ENCODE measurements at places on chromosomes 6 and 20.

- DNase-seq = peak; percentile 50
Observed at GRCh38 chr20:34532320-34532719, 16.1 kb downstream of the DYNLRB1 start.

- DNase-seq = no peak
Observed at GRCh38 chr6:110690106-110690654, 125.1 kb downstream of the CDK19 start.

DNA sequence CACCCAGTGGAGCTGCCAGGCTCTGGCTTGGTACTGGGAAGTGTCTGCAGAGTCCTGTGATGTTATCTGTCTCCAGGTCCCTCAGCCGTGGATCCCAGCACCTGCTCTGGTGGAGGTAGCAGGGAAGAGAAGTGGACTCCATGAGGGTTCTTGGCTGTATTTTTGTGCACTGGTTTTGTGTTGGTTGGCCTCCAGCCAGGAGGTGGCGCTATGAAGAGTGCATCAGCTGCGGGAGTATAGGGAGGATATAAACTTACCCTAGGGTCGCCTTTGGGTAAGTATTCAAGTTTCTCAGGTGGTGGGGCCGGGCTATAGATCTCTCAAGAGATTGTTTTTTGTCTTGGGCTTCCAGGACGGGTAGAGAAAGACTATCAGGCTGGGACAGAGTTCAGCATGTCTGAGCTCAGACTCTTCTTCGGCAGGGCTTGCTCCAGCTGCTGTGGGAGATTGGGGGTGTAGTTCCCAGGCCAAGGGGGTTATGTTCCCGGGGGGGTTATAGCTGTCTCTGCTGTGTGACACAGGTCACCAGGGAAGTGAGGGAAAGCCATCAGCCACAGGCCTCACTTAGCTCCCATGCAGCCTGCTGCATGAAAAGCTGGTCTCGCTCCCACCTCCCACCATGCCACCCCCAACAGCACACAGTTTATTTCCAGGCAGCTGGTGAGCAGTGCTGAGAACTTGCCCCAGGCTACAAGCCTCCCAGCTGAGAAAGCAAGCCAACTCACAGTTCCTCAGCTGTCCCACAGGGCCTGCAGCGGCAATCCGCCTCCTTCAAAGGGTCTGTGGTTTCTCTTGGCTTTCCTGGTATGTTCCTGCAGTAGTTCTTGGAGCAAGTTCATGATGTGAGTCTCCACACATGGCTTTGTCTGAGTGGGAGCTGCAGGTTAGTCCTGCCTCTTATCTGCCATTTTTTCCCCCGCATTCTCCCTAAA lies 115.7 kb downstream of the AIG1 start:
- no peak for DNase-seq

GRCh38 chr6:111918825-111919224 lies 45.6 kb upstream of the FYN start:
- DNase-seq = no peak

DNA sequence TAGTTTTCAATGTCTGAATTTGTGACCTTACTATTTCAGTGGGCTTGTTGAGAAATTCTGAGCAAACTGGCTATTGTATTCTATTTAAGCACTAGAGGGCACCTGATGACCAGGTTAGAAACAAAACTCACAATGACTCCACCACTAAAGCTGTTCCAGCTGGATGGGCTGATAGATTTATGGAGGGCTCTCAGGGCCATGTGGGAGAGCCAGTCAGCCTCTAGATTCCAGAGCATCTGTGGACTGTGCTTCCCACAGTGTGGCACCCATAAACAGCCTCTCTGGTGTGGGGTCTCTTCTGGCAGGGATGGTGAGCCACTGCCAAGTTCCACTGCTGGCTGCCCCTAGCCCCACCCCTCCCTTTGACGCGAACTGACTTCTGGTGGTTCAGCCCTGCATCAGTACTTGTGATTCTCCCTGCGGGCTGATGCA lies 29.2 kb downstream of the C6orf58 start:
- no peak for DNase-seq

GRCh38 chr6:121917834-121918559 lies 481.5 kb upstream of the HSF2 start:
- DNase-seq = no peak

DNA sequence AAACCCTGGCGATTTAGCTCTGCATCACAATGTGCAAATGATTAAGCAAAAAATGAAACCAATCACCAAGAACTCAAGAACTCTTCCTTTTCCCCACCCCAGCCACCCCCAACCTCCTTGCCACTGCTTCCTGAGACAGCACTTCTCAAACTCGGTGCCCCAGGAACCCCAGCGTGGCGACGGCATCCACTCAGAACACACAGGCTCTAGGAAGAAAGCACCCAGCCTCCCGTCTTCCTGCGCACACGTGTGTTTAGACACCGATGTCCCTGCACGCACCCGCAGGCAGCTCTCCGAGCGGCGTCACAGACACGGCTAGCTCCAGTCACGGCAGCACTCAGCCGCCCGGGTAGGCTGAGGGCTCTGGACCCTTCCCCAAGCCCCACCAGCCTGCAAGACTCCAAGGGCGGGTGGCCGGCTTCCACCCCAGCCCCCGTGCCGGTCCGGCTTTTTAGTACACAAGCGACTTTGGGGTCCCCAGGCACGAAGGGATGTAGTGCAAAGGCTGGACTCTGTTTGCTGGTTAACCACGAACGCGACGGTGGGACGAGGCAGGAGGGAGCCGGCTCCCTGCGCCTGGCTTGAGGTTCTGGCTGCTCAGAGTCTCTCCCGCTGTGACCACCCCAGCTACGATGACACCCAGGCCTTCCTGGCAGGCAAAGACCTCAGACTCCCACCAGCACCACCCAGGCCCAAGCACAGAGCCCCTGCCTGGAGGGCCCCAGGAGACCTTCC lies 51.9 kb downstream of the KCNQ2 start:
- no peak for DNase-seq

DNA sequence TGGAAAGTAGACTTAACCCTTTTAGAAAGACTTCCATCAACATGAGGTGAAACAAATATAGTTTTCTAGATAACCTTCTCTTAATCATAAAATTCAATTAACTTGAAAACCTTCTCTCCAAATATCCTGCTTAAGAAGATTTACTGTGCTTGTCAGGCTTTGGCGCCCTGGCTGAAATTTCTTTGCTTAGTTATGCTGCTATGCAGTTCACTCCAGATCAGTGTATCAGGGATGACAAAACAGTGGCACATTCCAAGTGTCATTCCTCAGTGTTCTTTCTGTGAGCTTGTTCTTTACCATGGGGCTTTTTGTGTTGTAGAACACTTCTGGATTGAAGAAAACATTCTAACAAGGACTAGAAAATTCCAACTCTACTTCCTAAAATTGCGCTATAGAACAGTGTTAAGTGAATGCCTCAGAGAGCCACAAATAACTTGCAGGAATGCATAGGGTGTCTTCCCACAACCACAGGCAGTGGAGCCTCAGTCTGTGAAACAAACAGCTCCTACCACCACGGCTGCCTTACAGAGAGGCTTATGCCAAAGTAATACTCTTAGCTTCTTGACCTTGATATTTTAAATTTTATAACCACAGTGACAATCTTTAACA lies 443.6 kb downstream of the CDC5L start:
- no peak for DNase-seq

GRCh38 chr20:43942667-43943285 lies 28.1 kb downstream of the TOX2 start:
- DNase-seq = no peak

GRCh38 chr6:35905141-35905785 lies 15.6 kb downstream of the SRPK1 start:
- no peak for DNase-seq

DNA sequence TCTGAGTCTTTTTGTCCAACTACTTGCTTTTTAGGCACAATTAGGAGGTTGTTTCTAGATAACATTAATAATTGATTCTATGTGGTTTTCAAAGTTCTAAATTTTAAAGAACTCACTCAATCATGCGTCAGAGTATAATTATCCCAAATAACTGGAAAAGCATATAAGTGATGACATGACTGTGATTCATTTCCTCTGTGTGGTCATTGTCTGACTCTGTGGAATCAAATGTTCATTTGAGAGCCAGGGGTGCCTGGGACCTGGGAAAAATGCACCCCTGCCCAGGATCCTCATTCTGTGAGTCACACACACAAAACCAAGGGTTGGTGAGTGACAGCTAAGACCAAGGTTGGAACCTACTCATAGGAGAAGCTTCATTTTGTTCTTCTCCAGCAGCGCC lies 127.1 kb upstream of the MLIP start:
- no peak for DNase-seq

Measured in tibial artery (tissue), 4 donors.